ENCODE measurements at places on chromosomes 2 and 18. TPM values are rescaled to one million over a fixed set of nuclear protein-coding genes. Genes with fewer than 3 reads are reported as not detected.

MSGN1 gene
- 0.44 TPM for total RNA-seq

- DNase-seq, result no peak
Measured at GRCh38 chr2:56613920-56614319, 430.1 kb downstream of the CCDC85A start.

DNA sequence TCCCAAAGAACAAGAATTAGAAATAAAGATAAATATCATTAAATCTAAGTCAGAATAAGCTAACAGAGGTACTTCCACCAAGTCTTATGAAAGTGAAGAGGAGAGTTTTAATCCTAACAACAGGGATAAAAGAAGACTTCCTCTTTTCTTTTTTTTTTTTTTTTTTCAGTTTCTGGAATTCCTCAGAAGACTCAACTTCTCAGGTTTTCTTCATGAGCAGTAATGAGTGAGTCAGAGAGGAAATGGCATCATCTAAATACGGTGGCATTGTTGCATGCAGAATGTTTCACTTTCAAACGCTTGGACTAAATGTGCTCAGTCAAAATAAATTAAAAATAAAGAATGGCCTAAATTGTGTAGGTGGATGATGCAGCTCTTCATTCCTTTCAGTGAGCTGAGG is 45.6 kb upstream of the ARHGAP15 start:
- DNase-seq, result no peak

DNA sequence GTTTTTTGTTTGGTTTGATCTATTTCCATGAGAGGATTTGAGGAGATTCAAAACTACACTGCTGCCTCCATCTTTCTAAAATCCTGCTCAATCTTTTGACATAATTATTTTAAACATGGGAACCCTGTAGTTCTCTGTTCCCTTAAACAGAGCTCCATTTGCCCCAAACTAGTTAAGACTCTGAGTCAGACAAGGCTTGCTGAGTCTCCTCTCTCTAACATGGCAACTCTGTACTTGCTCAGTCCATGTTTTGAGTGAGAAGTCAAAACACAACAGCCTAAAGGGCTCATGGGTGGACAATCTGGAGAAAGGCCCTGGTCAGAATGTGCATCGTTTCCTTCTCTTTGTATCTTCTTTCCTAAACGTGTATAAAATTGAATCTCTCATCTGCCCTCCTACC is 7.1 kb upstream of the STAMBP start:
- no peak for DNase-seq

DNA sequence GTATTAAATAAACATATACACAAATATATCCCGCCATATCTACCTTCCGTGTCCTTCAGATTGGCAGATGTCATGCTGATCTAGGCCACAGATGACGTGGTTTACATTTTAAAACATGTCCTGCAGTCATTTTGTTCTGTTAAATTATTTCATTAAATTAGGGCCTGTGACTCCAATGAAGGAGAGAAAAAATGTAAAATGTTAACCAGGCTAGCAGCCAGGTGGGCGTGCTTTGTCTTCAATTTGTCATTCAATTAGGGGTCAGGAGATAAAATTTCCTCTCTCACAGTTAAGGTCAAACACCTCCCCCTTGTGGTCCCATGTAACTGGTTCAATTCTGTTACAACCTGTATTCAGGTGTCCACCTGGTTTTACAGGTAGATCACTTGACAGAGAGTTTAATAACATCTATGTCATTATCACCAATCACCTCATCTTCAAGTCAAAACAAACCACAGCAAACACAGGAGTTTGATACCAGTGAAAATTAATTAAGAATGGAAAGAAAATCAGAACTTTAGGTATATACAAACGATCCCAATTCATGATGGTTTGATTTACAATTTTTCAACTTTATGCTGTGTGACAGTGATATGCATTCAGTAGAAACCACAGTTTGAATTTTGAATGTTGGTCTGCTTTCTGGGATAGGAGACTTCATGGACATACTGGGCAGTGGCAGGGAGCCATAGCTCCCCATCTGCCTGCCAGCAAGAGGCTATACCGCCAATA is 339.4 kb downstream of the CMPK2 start:
- DNase-seq, result no peak

DNA sequence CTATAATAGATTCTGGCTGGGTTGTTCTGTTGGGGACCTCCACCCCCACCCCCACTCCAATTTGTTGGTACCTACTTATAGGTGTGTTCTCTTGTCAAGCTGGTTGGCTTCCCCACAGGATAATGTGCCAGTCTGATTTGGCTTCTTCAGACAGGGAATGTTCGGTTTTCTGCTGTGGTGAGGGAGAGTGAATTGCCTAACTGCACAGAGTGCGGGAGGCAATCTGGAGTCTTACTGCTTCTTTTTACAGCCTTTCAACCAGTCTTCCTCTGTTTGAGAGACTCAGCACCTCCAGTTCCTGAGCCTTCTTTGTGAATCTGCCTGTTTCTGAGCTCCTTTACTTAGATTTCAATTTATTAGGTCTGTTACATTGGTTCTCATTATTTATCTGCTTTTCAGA is 27.4 kb upstream of the SNORC start:
- no peak for DNase-seq

DNA sequence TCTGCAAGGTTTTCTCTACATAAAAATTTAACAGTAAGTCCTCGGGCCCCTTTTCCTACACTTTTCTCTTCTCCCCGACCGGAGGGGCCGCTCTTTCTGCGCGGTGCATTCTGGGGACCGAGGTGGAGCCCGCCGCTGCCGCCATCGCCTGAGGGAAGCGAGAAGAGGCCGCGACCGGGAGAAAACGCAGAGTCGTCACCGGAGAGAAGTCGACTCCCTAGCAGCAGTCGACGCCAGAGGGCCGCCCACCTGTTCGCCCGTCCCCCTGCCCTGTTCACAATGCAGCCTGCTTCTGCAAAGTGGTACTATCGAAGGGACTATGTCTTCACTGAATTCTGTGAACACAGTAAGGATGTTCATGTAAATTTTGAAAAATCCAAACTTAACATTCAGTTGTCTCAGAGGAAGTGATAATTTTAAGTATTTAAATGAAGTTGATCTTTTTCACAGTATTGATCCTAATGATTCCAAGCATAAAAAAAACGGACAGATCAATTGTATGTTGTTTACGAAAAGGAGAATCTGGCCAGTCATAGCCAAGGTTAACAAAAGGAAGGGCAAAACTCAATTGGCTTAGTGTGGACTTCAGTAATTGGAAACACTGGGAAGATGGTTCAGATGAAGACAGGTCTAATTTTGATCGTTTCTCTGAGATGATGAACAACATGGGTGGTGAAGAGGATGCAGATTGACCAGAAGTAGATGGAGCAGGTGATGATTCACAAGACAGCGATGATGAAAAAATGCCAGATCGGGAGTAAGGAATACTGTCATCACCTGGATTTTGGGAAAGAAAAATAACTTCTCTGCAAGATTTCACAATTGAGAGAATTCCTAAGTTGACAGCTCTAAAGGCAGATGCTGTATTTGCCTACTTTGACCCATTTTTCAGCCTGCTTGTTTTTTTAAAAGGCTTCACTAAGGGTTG is 55.8 kb downstream of the ASXL2 start:
- peak; percentile 13 for DNase-seq

DNA sequence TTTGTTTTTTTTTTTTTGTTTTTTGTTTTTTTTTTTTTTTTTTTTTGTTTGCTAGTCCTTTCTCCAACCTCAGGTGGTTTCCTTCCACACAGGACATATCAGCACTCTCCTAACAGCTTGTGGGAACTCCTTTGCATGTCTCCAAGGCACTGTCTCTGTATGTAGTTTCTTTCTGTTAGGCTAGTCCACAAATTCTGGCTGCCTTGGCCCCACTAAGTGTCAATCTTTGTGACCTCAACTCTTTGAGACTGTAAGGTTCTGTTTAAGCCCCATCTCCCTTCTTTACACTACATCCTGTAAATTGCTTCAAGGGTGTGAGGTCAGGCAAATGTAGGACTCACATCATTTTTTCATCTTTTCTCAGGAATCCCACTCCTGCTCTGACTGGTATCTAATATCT is 85.1 kb downstream of the NCOA1 start:
- no peak for DNase-seq

DNA sequence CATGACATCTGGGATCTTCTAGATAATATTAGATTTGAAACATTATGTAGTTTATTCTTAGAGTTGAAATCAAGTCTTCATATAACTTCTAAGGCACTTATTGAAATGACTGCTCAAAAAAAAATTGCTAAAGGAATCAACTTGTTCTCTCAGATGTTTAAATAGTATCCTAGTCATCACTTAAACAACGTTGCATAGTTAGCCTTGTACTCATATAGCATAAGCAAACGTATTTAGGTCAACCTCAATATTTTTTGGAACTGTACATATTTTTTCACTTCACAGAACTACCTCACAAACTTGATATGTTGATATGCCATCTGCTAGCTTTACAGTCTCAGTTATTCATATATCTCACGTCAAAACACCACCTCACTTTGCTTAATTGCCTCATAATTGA is 47.1 kb upstream of the CREB1 start:
- DNase-seq, result peak; percentile 2

GRCh38 chr2:214103276-214104001 is 307.4 kb upstream of the VWC2L start:
- DNase-seq, result no peak

ALK gene
- total RNA-seq, result not detected

- DNase-seq, result peak; percentile 20
Measured at GRCh38 chr2:223101340-223102039, 49.5 kb downstream of the KCNE4 start.

DNA sequence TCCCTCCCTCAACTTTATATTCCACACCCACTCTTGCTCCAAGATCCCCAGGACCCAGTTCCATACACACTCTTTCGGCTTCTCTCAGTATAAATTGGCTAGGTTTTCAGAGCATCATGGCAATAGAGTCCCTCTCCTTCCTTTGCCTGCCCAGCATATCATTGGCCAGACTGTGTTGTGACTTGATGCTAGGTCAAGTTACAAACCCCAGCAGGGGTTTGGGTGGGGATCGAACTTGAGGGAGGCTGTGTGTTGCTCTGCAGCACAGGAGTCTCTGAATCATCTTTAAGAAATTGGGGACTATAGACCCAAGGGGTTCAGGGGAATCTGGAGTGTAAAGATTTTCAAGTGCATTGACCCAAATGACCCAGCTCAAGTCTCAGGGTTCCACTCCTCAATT is 477.5 kb upstream of the MEIS1 start:
- no peak for DNase-seq

GRCh38 chr2:168901003-168901402 is at the start of gene G6PC2:
Gene G6PC2 (plus strand): TSS chr2:168901291. CDS start chr2:168901332, 41 bp downstream.
- DNase-seq, result no peak

DNA sequence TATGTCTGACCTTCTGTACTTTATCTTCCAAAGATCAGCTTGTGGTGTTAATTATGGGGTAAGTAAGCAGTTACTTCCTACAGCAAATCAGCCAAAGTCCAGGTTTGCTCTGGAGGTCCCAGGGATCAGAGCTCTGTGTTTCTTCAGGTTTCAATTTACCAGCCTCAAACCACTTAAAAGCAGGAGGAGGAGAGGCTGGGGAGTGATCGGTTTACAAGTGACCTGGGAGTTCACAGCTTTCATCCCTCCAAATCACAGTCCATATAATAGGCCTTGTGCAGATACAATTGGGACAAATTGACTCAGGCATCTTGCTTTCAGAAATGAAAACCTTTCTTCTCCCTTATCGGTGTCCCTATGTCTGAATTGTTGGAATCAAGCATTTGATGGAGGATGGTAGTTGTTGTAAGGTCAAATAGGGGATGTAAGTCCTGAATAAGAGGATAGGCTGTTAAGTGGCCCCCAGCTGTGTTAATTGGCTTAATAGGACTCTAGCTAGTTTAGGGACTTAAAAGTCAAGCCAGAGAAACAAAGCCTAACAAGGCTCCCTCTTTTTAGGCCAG is 188.0 kb upstream of the NT5C1B start:
- no peak for DNase-seq

ACMSD gene
- total RNA-seq, result not detected

GRCh38 chr2:61396005-61396404 is 74.9 kb downstream of the USP34 start:
- DNase-seq, result no peak

- DNase-seq, result no peak
Measured at GRCh38 chr2:160694631-160695030, 201.0 kb upstream of the RBMS1 start.

- DNase-seq, result no peak
Measured at GRCh38 chr2:188693111-188693510, 281.1 kb upstream of the COL3A1 start.

GRCh38 chr18:51668607-51669006 is 471.1 kb upstream of the MEX3C start:
- no peak for DNase-seq

GRCh38 chr18:25737710-25738311 is 352.6 kb downstream of the SS18 start:
- DNase-seq, result no peak

DNA sequence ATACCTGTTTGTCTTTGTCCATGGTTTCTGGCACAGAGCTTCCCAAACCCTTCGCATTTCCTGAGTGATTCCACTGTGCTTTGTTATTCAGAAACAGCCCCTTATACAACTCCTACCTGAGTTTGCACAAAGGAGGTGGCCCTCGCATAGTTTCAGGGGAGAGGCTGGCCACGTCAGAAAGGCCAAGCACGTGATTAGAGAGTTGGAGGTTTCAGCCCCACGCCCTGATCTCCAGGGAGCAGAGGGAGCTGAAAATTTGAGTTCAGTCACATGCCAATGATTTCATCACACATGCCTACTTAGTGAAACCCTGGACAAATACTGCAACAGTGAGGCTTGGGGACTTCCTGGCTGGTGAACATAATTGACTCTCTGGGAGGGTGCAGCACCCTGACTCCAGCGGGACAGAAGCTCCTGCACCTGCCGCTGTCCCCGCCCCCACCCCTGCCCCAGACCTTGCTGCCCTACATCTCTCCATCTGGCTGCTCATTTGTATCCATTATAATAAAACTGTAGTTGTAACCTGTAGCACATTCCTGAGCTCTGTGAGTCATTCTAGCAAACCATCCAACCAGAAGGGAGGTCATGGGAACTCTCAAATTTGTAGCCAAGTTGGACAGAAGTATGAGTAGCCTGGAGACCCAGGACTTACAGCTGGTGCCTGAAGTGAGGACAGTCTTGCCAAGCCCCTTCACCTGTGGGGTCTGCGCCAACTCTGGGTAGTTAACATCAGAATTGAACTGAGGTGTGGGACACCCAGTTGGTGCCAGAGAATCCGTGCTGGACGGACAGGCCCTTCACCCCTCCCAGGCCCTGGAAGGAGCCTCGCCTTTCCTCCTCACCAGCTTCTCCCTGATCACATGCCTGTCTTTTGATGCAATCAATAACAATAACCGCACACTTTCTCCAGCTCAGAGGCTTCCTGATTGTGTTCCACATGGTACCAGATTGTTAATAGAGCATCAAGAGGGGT is 224.3 kb downstream of the ANAPC1 start:
- DNase-seq, result no peak

- DNase-seq, result no peak
Measured at GRCh38 chr2:67717692-67718091, 320.6 kb downstream of the ETAA1 start.

GRCh38 chr2:158458617-158458920 is 1.8 kb downstream of the PKP4 start:
- DNase-seq, result peak; percentile 60

DNA sequence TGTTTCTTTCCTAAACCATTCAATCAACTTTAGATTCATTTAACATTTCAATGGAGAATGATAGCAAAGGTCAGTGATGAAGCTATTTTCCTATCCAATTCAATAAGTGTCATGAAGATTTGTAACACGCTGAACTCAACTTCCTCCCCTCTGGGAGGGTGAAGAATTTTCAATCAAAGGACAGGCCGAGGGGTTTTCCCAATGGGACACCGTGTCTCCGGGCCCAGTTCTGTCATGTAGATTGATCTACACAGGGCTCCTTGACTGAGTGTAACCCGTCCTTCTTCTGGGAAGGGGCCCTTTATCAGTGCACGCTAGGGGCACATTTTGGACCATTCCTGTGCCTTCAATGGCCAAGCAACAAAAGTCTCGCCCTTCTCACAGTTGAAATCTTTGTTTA is 90.1 kb downstream of the KCNE4 start:
- DNase-seq, result no peak

IGFBP2 gene
- 134 TPM for total RNA-seq

EMX1 gene
- total RNA-seq, result not detected
